Skin of body (tissue), 3 donors: ENCODE measurements at places on chromosomes 7 and 10.

DNA sequence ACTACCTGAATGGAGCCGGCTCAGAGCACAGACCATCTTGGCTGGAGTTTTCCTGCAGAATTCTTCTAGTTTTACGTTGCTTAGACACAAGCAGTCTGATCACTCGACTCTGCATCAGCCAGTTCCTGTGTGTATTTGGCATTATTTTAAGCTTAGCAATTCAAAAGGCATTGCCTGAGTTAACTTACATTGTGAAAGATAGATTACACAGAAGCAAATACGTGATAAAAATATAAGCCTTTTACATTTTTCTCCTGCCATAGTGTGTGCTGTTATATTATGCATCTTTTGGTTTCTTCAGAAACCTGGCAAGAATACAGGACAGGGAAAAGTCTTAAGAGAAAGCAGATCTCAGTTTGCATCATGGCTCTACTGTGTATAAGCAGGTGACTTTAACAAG lies 98.1 kb downstream of the LRRC4 start:
- DNase-seq, result no peak

DNA sequence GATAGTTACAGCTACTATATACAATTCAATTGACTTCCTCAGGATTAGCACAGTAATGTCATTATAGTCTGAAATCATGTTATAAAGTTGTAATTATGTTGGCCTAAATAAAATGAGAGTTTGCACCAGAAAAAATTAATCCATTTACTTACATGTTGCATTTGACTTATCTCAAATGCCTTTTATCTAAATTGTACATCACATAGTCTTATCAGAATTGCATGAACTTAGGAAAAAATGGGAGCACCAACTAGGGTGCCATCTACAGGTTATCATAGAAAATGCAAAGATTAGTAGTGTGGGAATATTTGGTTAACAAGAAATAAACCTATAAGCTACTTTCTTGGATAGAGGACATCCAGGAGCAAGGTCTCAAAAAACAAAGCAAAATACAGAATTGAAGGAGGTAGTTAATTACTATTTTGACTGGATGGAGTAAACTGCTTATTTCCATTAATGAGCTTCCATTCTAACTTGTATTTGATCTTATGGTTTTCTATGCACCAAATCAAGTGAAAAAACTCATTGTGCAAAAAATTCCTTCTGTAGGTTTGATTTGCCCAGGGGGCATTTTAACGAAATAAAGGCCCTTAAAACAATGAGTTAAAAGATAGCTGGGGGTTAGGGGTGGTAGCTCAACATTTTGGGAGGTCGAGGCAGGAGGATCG lies 60.0 kb upstream of the ORC5 start:
- DNase-seq, result no peak

GRCh38 chr7:133977409-133978274 lies 149.5 kb upstream of the LRGUK start:
- DNase-seq, result no peak

GRCh38 chr7:90298145-90299038 lies 22.7 kb downstream of the FAM237B start:
- DNase-seq, result no peak

DNA sequence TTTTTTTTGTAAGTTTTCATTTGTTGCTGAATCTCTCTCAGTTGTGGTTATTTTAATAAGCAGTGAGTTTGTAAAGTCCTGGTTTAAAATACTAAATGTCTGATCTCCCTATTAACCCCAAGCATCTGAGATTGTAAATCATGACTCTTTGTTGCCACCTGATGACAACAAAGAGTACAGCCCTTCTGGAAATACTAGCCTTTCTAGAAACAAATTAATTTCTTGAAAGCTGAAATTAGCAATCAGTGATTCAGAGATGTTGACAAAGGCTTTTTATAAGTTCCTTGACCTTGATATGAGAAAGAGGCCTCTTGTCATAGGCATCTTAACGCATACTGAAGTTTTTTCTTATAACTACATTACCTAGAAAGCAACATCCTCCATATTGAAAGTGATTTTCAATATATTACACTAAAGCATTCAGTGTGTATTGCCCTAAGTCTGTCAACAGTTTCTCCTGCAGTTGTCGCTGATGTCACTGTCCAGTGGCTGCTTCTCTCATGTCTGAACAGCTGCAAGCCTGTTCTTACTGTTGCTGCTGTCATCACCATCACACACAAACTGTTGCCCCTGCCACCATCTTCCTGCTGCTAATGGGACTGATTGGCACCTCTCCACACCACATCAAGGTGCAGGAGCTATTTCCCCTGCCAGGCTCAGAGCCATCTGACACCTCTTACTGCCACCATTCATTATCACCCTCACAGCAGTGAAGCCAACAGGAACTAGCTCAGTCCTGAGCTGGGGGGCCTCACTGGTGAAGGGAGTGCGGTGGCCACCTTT lies 95.1 kb upstream of the LRGUK start:
- peak; percentile 11 for DNase-seq

DNA sequence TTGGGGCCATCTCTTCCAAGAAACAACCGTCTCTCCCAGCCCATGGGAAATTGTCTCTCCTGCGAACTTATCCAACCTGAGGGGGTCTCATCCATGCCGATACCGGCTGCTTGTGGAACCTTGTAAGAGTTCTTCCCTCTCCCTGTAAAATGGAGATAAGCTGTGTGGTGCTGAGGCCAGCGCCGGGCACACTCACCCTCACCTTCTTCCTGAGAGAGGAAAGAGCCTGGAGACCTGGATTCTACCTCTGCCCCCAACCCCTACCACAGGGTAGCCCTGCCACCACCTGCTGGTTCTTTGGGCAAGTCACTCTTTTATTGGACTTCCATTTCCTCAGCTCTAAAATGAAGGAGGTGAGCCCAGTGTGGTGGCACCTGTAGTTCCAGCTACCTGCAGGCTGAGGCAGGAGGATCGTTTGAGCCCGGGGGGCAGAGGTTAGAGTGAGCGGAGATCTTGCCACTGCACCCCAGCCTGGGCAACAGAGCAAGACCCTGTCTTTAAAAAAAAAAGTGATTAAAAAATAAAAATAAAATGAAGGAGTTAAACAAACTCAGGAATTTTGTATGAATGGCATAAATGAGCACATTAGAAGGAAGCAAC lies 38.4 kb upstream of the PSAP start:
- no peak for DNase-seq

GRCh38 chr10:97762816-97763215 lies 9.0 kb downstream of the SFRP5 start:
- no peak for DNase-seq

DNA sequence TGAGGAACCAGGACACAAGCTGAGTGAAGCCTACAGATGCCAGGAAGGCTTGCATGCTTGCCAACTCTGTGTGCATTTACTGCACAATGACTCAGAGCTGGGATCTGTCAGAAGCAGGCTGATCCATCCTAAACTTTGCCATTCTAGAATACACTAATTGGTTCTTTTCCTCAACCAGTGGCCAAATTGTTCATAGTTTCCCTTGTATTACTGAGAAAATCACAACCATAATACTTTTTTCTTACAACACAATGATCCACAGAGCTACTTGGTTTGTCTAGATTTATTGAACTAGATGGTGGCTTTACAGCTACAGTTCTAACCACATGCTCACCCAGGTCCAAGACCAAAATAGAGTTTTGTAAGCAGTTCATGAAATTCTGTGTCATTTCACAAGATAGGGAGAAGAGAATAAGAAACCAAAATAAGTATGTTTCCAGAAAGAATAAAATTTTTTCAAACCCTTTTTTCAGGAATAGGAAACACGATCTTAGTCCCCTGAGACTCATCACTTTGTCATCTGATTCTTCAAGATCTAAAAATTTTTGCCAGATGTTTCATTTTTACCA lies 21.0 kb upstream of the LRRC17 start:
- DNase-seq, result peak; percentile 70

DNA sequence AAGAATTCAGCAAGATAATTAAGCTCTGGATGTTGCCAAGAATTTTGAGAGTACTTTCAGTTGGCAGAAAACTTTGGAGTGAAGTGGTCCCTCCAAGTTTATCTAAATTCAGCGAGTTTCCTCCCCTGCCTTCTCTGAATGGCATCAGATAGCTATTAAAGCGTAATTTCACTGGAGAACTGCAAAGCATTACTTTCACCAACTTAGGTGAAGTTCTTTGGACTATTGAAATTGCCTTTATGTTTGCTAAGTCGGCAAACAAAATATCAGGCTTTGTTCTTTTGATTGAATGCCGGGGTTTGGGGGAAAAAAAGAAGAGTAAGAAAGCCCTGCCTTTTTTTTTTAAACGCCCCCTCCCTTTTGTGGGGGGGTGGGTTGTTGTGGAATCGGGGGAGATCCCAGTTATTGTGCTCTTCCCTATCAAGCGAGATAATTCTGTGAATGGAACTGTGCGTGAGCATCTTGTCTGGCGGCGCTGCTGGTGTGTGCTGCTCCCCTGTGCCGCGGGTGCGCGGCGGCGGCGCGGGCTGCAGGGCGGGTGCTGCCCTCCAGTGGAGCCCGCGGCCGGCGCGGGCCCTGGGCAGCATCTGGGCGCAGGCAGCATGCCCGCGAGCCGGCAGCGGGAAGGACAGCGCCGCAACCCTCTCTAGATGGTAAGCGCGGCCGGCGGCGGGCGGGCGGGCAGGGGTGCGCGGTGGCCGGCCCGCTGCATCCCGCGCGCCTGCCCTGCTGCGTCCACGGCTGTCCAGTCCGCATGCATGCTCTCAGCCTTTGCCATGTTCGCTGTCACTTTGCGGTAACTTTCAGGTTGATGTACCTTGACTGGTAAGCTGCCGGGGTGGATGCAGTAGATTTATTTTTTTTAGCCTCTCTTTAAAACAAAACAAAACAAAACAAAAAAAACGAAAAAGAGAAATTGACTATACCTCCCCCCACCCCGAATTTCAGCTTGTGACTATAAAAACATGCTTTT lies 176.5 kb downstream of the TCF7L2 start:
- peak; percentile 48 for DNase-seq

- peak; percentile 38 for DNase-seq
These were observed 76.7 kb downstream of the ANK3 start for GRCh38 chr10:60312818-60313588.

DNA sequence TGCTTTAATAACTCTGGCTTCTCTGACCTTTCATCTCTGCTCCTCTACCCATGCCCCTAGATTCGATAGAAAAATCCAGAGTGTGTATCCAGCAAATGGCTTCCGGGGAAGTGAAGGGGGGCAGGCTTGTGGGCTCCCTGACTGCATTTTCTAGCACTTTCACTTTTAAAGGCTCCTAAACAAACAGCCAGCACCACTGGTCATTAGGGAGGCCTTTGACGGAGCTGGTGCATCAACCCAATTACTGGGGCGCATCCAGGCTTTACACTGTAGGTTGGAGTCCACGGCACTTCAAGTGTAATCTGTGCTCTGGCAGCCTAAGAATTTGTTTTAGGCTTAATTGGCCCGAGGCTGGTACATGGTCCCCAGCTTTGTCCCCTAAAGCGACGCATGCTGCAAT lies 291.9 kb downstream of the GFRA1 start:
- no peak for DNase-seq

- DNase-seq, result no peak
These were observed 21.3 kb downstream of the CPXM2 start for GRCh38 chr10:123870260-123870659.

DNA sequence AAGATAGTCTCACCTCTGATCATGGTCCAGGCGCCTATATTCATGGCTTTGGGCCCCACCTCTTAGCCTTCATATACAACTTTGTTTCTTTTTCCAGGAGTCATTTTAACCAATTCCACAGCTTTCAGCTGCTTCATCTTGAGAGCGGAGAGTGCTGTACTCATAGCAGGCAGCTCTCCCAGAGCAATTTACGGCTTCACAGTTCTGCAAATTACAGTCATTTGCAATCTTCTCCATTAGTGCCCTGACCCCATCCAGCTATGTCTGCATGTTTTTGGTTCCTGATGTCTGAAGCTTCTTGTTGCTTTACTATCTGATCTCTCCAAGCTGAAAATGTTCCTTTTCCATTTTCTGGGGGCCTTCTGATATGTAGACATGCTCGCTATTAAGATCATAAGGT lies 18.0 kb upstream of the MEST start:
- no peak for DNase-seq

- no peak for DNase-seq
These were observed 59.7 kb upstream of the LAMB4 start for GRCh38 chr7:108189733-108190388.

DNA sequence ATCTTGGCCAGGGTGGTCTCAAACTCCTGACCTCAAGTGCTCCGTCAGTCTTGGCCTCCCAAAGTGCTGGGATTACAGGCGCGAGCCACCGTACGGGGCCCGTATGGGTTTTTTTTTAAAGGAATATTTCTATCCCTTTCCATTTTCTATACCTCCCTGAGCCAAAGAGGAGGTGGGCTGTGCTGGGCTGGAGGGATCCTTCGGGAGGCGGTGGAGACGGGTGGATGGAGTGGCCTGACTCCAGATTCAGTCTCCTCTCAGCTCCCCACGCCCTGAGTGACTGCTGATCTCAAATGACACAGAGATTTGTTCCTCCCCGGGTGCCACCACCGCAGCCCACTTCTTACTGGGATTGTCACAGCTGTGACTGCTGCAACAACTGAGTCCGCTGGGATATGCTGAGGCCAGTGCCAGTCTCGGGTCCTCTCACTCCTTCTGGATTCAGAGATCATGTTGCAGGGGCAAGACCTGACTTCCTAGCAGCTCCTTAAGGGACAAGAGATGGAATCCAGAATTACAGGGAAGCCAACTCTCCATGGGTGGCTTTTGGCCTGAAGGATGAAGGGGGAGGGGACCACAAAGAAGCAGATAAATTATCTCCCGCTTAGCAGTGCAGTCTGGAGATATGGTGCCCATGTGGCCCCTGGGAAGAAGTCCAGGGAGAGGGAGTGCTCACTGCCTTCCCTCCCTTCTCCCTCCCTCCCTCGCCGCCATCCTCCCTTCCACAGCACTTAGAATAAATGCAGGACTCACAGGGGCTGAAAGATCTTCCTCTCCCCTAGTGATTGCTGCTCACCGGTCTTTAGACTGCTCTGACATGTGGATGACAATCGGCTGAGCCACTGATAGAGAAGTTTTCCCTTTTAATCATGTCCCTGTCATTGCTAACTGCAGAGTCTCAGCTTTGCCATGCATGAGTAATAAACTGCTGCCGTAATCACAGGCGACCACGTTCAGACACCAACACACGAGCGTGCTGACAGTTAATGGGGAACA lies 14.3 kb downstream of the GALNT17 start:
- DNase-seq, result peak; percentile 11

DNA sequence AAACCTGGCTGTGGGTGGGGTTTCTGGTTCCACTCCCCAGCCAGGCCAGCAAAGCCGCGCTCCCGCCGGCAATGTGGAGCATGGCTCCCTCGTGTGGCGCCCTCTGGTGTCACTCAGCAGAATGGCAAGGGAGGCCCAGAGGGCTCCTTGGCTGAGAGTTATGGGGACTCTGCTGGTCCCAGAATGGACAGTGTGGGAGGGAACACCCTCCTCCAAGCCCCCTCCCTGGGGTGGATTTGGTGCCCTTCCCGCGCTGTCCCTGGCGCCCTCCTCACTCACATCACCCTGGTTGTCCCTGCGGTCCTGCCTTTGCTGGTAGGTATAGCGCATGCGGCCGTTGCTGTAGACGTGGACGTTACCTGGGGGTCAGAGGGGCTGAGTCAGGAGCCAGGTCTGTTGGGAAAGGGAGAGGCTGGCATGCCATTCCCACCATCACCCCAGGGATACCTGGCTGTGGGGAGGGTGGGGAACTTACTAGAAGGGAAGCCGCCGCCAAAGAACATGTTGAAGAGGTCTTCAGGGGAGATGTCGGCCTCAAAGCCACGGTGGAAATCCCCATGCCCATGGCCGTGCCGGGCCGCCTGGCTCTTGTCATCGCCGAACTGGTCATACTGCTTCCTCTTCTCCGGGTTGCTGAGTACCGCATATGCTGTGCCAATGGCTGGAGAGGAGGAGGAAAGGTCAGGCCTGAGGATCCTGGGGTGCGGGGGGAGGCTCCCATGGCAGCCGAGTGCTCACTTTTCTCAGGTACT lies 14.0 kb downstream of the DNAJB12 start:
- DNase-seq, result no peak
